ENCODE measurements at places on chromosomes 2 and 18. TPM values are rescaled to one million over a fixed set of nuclear protein-coding genes. Genes with fewer than 3 reads are reported as not detected.

The IL36B gene
- total RNA-seq: not detected

The AOX1 gene
- total RNA-seq: not detected

DNA sequence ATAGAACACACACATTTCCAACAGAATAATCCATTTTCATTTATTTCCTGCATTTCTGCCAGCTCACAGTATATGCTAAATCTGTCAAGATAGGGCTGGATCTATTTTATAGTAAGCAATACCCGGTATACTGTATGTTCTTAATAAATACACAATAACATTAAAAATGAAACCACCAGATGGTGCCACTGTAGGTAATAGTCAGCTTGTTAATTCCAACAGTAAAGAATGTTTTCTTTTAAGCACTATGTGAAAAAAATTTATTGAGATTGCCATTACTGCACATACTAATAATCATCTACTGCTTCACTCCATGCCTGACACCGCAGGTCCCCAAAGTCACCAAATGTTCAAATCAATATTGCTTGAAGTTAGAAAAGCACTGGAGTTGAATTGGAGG, 131.5 kb upstream of the PGAP1 start:
- no peak for DNase-seq

GRCh38 chr2:85257970-85258605, 69.7 kb downstream of the TGOLN2 start:
- DNase-seq: no peak

DNA sequence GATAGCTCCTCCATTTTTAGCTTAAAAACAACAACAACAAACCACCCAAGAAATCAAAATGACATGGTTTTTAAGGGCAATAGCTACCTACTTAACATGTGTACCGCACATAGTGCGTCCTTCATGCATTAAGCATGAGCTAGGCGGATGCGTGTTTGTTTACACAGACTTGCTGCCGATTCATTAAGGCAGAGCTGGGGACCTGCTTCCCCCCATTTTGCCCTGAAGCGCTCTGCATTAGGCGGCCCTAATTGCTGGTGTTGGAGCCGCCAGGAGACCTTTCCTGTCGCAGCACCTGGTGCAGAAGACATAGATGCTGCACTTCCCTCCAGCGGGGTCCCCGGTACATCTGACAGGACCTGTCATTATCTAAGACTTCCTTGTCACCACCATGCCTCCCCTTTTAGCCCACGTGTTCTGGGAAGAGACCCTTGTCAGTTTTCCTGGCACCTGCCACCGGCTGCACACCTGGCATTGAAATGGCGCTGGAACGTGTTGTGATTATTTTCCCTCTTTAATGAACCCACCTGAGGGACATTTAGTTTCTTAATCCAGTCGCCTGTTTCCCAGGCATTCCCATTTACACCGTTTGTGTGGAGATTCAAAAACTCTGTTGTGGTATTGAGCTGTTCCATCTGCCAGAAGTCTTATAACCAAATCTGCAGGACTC, 261.1 kb upstream of the RAB12 start:
- DNase-seq: no peak
